ENCODE measurements at places on chromosomes 16 and 17.

DNA sequence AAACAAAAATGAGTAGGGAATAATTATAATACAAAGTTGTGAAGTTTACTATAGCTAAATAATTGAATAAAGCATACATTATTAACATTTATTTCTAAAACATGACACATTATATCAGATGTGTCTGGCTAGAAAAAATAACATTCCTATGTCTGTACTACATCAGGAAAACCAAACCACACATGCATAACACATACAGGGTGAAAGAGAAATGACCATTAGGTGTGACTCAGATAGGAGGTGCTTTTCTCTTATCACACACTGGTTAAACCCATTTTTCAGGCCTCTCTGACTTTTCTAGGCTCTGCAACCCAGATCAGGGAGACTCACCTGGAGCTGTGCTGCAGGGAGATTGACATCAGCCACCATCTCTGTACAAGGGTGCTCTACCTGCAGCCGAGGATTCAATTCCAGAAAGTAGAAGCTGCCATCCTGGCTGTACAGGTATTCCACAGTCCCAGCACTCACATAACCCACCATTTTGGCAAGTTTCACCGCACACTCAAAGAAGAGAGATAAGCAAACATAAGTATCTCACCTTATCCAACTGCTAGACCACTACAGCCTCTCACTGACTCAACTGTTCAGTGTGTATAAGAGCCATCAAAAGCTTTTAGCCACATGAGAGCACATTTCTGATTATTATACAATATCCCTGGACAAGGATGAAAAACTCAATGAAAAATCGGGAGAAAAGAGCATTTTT, 116.6 kb upstream of the C17orf78 start:
- no peak for DNase-seq

GRCh38 chr17:8647956-8648355, 17.4 kb upstream of the MYH10 start:
- no peak for DNase-seq

GRCh38 chr17:41184480-41184961, at the start of gene KRTAP4-1:
Gene KRTAP4-1, minus strand, starts transcription at chr17:41184911. Its CDS starts 57 bp downstream, at chr17:41184854.
- no peak for DNase-seq

DNA sequence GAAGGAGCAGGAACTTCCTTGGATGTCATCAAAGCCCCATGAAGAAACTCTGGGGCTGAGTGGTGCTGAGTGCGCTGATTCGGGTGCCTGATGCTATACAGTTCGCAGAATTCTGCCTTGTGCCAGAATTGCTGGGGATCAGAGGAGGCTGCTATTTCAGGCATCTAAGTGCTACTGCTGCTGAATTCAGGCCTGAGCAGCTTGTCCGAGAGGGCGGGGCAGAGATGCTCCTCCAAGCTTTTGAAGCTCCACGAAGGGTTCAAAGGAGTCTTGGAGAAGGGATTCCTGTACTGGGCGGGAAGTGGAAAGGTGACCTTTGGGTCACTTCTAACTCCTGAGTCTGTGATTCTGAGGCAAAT, 227.8 kb downstream of the CCDC182 start:
- DNase-seq: no peak

GRCh38 chr16:682493-683395, 1.4 kb downstream of the JMJD8 start:
- no peak for DNase-seq

DNA sequence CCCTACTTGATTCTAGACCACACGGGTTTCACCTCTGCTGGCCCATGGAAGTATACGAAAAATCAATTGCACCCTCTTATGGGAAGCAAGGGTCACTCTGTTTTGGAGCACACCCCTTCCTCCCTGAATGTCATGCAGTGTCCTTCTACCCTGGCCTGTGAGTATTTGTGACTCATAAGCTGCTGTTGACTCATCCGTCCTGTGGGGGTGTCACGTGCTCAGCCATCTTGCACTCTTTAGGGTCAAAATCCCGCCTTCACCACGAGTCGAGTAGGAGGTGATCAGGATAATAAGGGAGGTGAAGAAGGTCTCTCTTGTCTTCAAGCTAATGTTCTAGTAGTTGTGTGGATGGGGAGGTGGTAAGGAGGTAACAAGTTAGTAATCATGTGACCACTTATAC, 341.0 kb upstream of the EEF2KMT start:
- DNase-seq: no peak

DNA sequence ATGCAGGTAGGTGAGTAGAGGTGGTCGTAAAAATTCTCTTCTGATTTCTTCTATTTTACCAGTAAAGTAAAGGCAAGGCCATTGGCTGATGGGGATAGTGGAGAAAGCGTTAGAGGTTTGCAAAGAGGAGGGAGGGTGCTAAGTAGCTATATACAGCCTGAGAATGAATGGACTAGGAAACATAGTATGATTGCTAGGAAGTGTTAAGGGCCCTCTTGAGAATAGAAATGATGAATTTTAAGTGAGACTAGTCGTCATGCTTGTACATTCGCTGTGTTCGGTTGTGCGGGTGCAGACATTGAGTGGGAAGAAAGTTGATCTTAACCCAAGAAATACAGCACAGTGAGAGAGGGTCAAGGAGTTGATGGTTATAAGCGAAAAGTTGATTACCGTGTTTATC, 7.2 kb upstream of the HS3ST2 start:
- DNase-seq: no peak

DNA sequence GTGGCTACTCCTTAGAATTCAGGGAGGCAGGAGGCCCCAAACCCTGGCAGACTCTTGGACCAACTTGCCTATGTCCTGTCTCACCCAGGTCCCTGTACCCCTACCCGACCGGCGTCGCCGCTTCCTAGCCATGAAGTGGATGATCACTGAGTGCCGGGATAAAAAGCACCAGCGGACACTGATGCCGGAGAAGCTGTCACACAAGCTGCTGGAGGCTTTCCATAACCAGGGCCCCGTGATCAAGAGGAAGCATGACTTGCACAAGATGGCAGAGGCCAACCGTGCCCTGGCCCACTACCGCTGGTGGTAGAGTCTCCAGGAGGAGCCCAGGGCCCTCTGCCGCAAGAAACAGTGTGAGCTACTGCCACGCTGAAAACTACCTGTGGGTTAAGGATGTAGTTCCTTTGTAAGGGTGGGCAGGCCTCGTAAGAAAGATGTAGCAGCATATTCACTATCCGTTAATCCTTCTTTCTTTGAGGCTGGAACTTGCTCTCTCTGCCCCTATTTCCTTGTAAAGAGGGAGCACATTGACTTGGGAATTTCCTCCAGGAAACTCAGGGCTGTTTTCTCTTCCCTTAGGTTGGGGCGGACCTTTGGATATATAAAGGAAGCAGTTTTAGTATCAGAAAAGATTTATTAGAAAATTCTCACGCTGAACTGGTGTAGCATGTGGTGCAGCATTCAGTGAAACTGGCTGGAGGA, 4.1 kb downstream of the MRPS7 start:
- DNase-seq: no peak

DNA sequence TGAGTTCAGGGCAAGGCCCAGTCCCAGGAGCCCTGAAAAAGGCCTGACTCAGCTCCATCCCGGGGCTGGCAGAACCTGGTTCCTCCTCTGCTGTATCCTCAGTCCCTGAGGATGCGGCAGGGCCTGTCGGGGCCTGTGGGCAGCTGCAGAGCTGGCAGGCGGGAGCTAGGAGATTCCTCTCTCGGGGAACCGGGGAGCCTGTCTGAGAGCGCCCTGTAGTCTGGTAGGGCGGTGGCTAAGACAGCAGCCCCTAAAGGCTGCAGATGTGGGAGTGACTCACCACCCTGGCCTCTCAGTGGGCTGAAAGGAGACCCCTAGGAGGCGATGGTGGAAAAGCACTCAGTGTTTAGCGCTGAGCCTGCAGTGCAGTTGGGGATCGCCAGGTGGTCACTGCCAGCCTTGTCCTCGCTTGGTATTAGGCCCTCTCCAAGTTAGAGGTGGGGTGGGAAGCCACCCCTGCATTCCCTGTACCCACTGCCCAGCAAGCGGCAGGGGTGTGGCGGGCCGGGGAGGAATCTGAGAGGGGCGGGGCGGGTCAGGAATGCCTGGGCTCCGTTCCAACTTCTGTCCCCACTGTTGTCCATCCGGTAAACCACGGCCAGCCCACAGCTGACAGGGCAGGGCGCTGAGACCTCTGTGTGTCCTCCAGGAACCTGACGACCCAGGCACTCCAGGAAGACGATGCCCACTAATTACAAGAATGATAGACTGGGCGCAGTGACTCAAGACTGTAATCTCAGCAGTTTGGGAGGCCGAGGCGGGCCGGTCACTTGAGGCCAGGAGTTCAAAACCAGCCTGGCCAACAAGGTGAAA, 29.5 kb upstream of the CDH1 start:
- no peak for DNase-seq

GRCh38 chr17:79831265-79832217, 7.7 kb downstream of the CBX4 start:
- DNase-seq: no peak

DNA sequence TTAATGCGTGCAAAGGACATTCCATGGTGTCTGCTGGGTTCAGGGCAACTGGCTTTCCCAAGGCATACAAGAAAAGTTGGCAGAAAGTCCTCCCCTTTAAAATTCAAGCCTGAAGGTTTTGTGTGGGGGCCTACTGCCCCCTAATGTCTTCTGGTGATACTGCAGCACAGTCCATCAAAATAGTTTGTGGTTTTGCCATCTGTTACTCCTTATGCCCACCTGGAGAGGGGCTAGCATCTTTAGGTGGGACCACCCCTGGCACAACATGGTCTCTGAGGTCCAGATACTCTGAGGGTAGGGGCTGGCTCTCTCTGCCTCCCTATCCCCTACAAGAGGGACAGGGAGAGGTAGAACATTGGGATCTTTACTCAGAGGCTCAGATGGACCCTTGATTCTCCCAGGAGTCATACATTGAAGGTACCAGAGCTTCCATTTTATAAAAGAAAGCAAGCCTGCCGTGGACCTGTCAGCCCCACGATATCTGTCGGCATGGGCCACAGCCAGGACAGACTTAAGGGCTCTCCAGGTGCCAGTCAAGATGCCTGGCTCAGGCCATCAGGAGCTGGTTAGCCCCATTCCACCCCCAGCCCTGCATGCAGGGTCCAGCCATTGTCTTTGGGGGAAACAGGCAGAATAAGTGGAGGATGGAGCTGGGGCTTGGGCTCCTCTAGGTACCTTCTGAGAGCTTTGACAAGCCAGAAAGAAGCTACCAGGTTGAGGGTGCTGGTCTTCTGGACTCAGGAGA, 6.3 kb downstream of the ESRP2 start:
- DNase-seq: no peak

DNA sequence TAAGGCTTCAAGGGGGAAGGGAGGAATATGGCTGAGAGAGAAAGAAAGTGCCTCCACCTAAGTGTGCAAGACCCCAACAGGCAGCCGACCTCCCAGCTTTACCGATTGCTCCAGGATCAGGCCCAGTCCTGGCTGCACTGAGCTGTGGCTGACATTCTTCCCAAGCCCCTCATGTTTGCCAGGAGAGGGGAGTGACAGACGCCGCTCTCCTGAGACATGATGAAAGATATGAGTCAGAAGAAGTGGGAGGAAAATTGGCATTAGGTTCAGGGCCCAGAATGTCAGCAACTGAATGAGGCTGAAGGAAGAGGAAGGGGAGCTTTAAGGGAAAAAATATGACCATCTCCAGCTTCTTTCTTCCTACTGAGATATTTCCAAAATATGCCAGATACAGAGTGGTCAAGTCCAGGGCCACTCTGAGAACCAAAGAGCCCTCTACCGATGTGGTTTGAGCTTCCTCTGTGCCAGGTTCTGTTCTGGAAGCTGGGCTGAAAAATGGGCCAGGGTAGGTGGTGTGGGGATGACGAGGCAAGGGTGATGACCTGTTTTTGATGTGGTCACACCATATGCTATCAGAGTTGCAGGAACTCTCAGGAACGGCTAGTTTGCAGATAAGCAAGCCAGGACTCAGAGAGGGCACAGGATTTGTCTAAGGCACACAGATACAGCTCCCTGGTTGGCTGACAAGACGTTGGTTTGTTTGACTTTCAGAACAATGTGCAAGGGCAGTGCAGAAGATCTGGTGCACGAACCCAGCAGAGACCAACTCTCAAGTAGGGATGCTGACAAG, 176.7 kb downstream of the SOX9 start:
- DNase-seq: no peak

DNA sequence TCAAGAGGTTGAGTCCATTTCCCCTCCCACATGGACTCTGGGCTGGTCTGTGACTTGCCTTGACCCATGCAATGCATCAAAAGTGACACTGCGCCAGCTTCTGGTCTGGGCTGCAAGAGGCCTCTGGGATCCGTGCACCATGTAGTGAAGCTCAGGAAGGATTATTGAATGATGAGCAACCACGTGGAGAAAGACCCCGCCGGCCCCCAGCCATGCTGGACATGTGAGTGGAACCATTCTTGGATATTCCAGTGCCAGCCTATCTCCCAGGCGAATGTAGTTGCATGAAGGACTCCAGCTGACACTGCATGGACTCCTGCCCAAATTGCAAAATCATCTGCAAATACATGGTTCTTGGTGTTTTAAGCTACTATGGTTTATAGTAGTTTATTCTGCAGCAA, 7.6 kb upstream of the ALOX15B start:
- no peak for DNase-seq

GRCh38 chr16:77402118-77402517, 32.7 kb downstream of the ADAMTS18 start:
- DNase-seq: no peak

GRCh38 chr17:49224198-49224996, 6.2 kb downstream of the PHOSPHO1 start:
- DNase-seq: no peak

- no peak for DNase-seq
Measured at GRCh38 chr16:25693631-25694030, 1.9 kb downstream of the HS3ST4 start.

DNA sequence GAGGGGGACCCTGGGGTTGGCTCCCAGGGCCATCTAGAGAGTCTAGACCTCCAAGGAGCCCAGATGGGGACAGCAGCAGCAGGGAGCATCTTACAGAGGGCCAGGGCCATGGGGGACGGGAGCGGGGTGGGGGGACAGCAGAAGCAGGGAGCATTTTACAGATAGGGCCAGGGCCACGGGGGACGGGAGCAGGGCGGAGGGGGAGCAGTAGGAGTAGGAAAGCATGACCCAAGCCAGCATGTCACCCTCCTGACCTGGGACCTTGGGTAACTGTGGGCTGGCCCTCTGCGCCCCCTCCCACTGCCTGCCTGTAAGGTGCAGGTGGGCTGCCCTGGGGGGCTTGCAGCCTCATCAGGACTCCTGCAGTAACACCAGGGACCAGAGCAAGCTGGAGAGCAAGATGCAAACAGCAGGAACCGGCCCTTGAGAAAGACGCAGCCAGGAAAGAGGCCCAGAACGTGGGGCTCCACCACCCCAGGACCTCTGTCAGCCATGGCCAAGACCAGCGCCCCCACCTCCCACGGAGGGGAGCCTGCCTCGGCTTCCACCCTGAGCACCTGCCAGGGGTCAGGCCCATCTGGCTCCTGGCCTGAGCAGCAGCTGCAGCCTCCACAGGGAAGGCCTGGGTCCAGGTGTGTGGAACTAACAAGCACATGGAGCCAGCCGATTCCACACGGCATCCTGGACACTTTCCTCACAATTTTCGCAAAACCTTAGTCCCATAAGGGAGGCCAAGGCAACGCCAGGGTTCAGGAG, 2.4 kb downstream of the ZNF598 start:
- DNase-seq: no peak

DNA sequence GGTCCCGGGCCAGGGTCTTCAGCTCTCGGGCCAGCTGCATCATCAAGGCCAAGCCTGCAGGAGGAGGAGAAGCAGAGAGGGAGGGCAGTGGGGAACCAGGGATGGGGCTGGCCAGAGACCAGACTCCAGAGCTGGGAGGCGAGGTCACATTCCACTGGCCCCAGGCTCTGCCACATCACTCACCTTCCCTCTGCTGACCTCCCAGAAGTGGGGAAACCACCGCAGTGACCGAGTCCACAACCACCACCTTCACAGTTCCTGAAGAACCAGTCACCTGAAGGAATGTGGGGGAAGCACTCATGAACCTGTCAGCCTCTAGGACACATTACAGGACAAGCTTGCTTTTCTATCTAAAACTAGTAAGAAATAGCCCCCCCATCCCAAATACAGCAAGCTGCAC, 16.4 kb downstream of the RAD51D start:
- DNase-seq: no peak

Measured in cortex of kidney (tissue), 1 donor.